ENCODE measurements at places on chromosomes 11 and 22.

GRCh38 chr11:34655335-34656008 lies 34.6 kb downstream of the EHF start:
- no peak for DNase-seq

DNA sequence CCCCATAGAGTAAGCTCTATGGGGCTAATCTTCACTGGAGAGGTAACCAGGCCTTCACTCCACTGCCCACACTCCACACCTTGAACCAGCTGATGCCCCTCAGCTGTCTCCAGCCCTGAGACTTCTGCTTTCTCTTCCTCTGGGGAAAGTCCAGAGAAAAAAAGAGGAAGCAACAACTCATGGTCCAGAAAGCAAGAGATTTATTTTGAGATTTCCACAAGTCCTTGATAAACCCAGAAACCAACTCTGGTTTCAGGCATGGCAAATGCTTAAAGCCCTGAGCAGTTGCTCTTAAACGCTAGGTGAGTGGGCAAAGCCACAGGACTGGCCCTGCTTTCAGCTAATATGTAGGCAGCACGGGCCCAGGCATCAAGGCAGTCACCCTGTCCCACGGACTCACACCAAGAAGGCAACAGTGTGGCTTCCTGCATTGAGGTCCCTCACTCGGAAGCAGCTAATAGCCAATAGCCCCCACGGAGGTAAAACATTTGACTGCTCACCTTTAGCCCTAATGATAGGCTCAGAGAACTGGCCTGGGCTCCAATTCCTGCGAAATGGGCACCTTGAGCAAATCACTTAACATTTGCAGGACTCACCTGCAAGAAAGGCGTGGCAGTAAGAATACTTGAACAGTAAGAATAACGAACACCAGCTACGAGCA lies 4.3 kb downstream of the CYB561A3 start:
- no peak for DNase-seq

DNA sequence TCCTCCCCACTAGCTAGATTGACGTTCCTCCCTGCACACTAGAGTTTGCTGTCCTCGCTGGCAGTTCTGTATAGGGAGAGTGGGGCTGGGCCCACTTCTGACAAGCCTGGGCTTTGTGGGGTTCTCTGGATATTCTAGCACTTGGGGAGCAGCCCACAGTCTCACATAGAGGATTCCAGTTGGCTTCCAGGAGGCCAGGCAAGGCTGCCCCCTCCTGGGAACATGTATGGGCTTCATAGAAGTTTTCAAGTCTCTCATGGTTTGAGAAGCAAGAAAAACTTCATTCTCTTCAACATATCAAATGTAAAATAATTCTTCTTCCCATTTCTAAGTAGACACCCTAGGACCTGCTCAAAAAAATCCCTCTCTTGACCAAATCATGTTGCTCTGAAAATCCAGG lies 87.5 kb downstream of the NAV2 start:
- no peak for DNase-seq

- DNase-seq = peak; percentile 53
Measured at GRCh38 chr11:72413914-72414628, 20.3 kb downstream of the CLPB start.

- no peak for DNase-seq
Measured at GRCh38 chr11:23313001-23313400, 452.7 kb upstream of the CCDC179 start.

- no peak for DNase-seq
Measured at GRCh38 chr11:119712459-119713358, 16.3 kb downstream of the NECTIN1 start.

All from T1000 (cell line).